Left ventricle myocardium inferior (tissue), 1 donor: ENCODE measurements at places on chromosomes 7 and 10.

- DNase-seq = no peak
Observed at GRCh38 chr10:31242902-31243301, 76.1 kb upstream of the ZEB1 start.

DNA sequence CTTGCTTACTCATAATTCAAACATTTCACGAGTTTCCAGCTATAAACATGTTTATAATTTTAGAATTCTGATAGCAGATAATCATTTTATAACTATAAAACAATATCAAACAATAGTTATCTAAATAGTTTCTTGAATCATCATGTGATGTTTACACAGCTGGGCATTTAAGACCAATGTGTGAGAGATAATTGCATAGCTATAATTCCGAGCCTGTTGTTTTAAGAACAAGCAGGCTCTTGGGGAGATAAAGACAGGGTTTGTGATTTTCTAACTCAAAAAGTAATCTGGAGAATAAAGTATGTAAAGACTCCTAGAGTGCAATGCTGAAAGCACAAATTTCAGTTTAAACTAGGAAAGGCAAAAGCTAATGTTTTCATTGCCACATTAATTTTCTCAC, 331.2 kb downstream of the LRRTM3 start:
- no peak for DNase-seq

DNA sequence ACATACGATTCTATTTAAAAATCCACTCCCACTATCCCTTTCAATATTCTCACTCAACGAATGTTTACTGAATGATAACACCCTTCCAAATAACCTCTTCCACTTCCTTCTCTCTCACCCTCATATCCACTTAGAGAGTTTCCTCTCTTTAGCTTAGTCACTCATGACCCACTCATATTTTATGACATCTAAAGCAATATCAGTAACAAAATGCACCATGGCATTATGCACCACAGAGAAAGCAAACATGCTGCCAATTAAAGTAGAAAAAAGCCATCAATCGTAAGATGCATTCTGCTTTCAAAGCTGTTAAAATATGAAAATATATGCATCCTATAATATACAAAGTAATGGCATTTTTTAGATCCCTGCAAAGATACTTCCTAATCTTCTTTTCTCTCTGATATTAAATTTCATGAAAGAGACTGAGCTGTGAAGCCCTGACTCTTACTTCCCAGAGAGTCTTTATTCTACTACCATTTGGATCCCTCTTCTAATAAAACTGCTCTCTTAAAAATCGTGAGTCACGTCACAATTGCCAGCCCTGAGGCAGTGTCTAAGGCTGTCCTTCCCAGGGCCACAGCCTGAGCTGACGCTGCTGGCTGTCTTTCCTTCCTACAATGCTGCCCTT, 283.0 kb upstream of the KLF6 start:
- no peak for DNase-seq

- no peak for DNase-seq
Observed at GRCh38 chr10:87842776-87843497, 20.4 kb downstream of the KLLN start.

DNA sequence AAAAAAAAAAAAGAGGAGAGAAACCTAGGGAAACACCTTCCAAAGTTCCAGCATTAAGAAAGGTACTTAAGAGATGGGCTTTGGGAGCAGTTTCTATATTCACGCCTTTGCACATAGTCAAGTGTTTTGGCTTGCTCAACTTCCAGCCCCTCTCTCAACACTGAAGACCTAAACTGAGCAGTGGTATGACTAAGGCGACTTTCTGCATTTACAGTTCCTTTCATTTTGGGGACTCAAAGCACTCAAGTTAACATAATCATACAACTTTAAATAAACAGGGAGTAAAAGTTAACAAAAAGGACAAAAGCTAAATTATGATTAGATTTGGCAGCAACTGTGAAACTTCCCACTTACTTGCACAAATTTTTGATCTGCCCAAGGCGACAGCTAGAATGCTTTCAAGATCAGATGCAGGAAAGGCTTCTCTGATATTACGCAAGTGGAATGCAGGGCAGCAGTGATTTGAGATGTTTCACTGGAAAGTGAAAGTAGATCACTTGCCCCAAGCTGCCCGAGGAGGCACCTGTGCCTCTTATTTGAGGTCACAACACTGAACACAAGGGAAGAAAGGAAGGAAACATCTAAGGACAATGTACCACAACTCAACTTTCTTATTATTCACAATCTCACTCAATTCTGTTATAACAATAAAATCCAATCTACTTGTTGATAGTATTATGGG, 199.5 kb downstream of the SKAP2 start:
- DNase-seq = no peak

DNA sequence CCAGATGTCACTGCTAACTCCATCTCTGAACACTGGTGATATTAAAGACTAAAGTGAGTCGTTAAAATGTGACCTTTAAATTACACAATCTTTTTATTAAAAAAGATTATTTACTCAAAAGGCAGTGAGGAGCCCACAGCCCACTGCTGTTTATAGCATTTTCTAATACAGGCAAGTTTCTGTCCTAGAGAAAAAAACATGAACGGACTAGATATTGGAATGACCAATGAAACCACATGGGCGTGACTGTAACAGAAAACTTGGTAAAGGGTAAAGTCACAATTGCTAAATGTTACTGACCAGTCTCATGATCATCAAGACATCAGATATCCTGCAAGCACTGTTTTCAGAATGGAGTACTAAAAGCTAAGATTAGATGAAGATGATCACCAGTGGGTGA, 78.7 kb downstream of the FEZF1 start:
- DNase-seq = no peak

- DNase-seq = no peak
Observed at GRCh38 chr7:136677471-136678365, 190.7 kb upstream of the CHRM2 start.
